Activated CD4-positive, alpha-beta T cell treated with anti-CD3 and anti-CD28 coated beads, Interleukin-2, Interleukin-4, amounts not matched to agents 100 ng/mL and 50 ng/mL, durations not matched to agents 16 hours and 8 hours (primary cell): ENCODE measurements at places on chromosomes 3 and 15.

GRCh38 chr3:134601539-134602439 is 49.0 kb downstream of the KY start:
- DNase-seq, result no peak

DNA sequence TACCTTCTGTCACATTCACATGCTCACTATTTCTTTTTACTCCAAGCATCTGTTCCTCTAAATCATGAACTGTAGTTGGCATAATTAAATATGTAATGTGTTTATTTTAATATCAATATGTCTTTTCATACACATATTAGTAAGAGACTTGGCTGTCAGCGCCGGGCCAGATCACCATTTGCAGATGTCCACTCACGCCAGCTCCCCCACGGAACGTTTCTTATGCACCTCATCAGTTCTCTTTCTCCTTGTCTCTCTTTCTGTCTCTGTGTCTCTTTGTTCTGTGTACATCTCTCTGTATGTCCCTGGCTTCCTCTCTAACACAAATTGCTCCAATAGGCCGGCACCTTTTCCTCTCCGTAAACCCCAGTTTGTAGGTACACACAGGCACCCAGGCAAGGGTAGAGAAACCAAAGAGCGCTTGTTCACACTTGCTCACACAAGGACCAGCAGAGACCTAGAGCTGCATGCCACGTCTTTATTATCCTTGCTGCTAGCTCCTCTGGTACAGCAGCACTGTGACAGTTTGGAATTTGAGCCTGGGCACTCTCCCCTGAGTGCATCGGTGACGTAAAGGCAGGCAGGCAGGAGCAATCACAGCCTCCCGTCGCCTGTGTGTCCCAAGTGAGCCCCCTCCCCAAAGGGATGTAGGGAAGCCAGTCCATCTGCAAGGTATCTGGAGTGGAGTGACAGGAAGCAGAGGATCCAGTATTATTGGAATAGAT is 40.4 kb downstream of the CACNA1D start:
- no peak for DNase-seq

DNA sequence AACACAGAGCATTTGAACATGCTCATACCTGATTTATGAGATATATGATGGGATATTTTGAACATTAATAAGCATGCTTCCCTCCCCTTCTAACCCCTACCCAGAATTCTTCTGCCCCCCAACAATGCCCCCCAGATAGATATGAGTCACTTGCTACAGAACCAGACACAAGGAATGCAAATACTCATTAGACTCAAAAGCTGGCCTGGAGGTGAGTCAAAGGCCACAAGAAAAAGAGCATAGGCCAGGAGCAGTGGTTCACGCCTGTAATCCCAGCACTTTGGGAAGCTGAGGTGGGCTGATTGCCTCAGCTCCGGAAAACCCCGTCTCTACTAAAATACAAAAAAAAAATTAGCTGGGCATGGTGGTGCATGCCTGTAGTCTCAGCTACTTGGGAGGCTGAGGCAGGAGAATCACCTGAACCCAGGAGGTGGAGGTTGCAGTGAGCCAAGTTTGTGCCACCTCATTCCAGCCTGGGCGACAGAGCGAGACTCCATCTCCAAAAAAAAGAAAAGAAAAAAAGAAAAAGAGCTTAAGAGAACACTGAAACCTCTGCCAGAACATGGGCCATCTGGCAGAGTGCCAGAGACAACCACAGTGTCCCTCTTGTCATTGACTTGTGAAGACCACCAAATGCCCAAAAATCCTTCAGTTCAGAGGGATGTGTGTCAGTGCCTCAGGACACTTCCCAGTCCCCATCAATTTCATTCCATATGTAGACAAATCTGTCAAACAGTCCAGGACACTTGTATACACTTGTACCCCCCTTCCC is 3.9 kb upstream of the SH3GL3 start:
- no peak for DNase-seq

DNA sequence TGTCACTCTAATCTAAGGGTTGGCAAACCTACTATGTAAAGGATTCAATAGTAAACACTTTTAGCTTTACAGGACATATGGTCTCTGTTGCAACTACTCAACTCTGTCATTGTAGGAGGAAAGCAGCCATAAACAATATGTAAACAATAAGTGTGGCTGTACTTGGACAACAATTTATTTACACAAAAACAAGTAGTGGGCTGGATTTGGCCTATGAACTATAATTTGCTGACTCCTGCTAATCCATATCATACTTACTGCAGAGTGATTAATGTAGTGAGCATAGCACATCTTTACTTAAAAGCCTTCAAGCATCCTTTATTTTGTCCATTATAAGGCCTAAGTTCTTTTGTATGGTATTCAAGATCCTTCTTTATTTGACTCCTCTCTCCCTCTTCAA is 441.9 kb downstream of the ZIC1 start:
- no peak for DNase-seq

GRCh38 chr15:100919481-100920405 is 586 bp downstream of the LRRK1 start:
- no peak for DNase-seq

DNA sequence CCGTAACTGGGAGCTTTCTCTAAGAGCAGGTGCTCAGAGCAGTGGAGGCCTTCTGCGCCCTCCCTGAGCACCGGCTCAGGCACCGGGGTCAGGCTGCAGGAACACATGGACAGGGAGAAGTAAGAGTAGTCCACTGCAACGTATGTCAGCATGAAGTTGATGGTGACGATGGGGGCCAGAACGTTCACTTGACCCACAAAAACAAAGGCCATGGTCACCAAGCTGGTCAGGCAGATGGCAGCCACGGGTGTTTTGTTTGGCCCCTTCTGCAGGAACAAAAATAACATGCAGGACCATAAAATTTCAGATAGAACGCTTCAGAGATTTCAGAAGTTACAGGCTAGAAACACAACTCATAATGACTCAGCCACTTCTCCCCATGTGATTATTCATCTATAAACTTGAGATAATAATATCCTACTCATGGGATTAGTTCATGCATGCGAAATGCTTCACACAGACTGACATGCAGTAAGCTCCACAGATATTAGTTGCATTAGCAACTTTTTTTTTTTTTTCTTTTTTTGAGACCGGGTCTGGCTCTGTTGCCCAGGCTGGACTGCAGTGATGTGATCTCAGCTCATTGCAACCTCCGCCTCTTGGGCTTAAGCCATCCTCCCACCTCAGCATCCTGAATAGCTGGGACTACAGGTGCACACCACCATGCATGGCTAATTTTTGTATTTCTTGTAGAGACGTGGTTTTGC is 52.2 kb upstream of the HEG1 start:
- peak; percentile 57 for DNase-seq

DNA sequence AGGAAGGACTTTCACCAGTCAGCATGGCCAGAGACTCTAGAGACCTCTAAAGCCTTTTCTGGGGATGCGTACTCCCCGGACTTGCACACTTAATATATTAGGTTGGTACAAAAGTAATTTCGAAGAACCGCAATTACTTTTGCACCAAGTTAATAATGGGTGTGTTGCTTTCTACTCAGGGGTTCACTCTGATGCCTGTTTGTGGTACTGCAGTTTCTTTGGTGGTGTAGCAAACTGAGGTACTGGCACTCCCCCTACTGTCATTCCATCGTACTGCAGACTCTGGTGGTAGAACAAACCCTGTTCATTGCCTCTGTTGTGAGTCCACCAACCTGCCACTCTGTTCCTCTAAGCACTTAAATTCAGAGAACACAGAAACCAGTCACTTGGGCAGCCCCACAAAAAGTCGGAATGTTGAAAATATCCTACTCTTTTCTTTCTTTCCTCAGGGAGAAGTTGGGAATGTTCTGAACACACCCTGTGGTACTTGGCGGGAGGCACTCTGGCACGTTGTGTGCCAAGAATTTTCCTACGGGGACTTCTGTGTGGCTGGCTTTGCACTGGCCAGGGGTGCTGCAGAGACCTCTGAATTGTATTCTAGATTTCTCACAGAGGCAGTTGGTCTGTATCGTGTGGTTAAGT is 46.3 kb downstream of the GABRG3 start:
- DNase-seq, result peak; percentile 64

- DNase-seq, result no peak
Measured at GRCh38 chr3:127739347-127740135, 66.8 kb downstream of the ABTB1 start.

GRCh38 chr3:183560607-183561006 is 5.1 kb upstream of the KLHL6 start:
- no peak for DNase-seq

- DNase-seq, result no peak
Measured at GRCh38 chr15:84840741-84841429, 23.7 kb downstream of the ALPK3 start.

DNA sequence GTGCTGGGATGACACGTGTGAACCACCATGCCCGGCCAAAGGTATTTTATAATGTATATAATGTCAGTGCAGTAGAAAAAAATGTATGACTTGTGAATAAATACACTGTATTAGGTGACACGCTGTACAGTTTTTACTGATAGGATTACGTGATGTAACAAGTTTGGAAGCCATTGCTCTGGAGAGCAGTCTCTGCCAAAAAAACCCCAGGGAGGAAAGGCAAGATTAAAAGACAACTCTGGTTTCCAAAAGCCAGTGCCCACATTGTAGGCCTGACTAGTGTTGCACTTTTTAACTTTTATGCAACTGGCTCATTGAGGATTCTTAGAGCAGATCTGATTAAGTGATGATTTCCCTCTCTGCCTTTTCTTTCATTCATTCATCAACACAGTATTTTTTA is 62.0 kb upstream of the SLC2A2 start:
- DNase-seq, result no peak

DNA sequence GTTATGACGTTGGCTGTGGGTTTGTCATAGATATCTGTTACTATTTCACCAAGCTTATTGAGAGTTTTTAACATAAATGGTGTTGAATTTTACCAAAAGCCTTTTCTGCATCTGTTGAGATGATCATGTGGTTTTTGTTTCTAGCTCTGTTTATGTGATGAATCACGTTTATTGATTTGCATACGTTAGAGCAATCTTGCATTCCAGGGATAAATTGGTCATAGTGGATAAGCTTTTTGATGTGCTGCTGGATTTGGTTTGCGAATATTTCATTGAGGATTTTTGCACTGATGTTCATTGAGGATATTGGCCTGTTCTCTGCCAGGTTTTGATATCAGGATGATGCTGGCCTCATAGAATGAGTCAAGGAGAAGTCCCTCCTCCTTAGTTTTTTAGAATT is 117.8 kb downstream of the DOCK3 start:
- no peak for DNase-seq

- DNase-seq, result no peak
Measured at GRCh38 chr3:189138901-189139610, 32.7 kb upstream of the TPRG1 start.

GRCh38 chr3:6717026-6717943 is 143.6 kb upstream of the GRM7 start:
- DNase-seq, result no peak

GRCh38 chr3:3005146-3005744 is 104.9 kb downstream of the IL5RA start:
- no peak for DNase-seq

DNA sequence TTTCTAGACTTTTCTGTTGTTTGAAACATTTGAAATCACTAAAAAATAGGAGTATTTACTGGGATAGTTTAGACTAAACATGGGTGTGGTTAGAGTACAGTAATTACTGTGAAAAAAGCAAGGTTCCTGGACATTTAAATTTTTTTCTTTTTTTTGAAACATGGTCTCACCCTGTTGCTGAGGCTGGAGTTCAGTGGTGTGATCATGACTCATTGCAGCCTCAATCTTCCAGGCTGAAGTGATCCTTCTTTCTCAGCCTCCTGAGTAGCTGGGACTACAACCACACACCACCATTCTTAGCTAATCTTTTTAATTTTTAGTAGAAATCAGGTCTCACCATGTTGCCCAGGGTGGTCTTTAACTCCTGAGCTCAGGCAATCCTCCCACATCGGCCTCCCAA is 20.4 kb upstream of the CELF6 start:
- no peak for DNase-seq

GRCh38 chr3:128270559-128271492 is 117.5 kb downstream of the EEFSEC start:
- no peak for DNase-seq

DNA sequence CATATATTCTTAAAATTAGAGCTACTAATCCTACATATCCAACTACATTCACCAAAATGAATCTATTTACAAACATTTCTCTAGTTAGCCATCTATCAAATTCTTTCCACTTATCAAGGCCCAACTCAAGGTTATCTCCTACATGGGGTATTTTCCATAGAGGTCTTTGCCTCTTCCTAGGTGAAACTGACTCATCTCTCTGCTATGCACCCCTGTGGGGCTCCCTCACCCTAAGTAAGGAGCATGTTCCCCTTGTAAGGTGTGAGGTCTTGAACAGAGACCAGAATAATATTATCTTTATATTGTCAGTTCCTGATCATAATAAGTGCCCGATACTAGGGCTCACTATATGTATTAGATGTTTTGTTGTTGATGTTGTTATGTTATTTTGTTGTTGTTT is 74.6 kb upstream of the TSC22D2 start:
- DNase-seq, result no peak

GRCh38 chr3:40505599-40506462 is at the start of gene ZNF620:
Gene ZNF620, plus strand, starts transcription at chr3:40506039. Its CDS starts 314 bp downstream, at chr3:40506353.
- DNase-seq, result peak; percentile 37

DNA sequence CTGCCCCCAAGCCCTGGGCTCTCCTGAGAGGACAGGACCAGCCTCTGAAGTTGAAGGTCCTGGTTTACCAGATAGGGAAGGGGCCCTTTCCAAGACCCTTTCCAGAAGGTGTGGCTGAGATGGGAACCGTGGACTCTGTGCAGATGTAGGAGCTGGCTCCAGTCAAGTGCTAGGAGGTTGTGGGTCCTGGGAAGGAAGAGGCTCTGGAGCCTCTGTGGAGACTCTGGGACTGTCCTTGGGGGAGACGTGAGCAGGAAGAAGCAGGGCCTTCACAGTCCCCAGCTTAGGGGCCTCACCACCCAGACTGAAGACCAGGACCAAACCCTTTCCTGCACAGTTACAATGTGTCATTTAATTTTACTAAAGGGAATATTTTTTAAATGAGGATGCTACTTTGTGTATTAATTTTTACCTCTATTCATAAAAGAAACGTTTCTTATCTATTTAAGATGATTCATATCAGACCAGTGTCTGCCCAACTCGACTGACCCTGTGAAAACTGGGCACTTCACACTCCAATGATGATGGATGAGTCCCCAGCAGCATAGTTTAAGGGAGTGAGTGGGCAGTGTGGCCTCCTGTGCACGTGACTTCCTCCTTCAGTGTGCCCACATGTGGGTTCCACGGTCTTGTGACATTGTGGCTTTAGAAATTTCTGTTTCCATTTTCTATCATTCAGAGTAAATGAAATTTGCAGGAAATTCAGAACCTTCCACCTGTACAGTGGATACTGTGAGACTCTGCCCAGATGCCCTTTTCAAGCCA is 10.9 kb downstream of the CCR5AS start:
- DNase-seq, result no peak
